Fibroblast of the conjunctiva (primary cell): ENCODE measurements at places on chromosomes 3 and 15.

- DNase-seq: no peak
Observed at GRCh38 chr3:122247087-122247824, 63.8 kb downstream of the CASR start.

GRCh38 chr3:159977295-159977694 lies 11.3 kb upstream of the IL12A start:
- no peak for DNase-seq

GRCh38 chr3:188937389-188937788 lies 234.4 kb upstream of the TPRG1 start:
- DNase-seq: no peak

DNA sequence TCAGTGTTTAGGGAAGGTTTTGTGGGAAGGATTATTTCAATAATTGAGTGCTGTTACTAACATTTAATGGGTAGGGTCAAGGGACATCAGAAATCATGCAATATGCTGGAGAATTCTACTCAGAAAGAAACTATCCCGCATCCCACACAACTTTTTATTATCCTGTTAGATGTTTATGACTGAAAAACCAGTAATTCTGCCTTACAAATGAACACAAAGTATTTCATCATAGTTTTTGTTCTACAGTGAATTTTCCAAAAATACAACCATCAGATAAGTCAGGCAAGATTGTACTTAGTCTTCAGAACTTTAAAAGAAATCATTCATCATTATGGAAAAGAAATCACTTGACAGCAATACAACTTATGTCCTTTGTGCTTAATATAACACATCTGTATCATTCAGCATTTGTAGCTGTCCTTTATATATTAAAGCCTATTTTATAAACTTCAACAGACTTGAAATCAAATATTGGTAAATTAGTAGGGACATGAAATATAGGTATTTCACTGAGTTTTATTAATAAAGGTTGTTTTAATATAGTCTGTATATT lies 61.9 kb downstream of the TRPM7 start:
- DNase-seq: peak; percentile 5

- DNase-seq: no peak
Observed at GRCh38 chr3:46168583-46169345, 39.3 kb downstream of the CCR1 start.

- DNase-seq: no peak
Observed at GRCh38 chr3:169323578-169324451, 339.7 kb downstream of the MECOM start.

- no peak for DNase-seq
Observed at GRCh38 chr3:135967867-135968266, 2.3 kb downstream of the PPP2R3A start.

- DNase-seq: no peak
Observed at GRCh38 chr15:60395276-60396011, 2.3 kb downstream of the ANXA2 start.

DNA sequence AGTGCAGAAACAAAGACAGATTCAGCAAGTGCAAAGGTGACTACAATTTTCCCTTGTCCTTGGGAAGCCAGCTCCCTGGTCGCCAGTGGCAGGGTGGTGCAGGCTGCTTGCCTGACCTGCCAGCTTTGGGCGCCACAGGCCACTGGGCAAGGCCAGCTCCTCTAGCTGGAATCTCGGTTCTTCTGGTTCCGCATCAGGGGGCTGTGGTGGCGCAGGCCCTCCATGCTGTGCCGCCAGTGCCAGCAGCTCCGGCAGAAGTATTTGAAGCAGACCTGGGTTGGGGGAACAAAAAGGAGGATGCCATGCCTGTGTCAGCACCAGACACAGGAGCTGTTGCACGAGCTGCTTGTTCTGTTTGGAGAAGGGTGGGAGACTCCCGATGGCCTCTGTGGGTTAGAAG lies 4.2 kb upstream of the RPS17 start:
- DNase-seq: no peak

DNA sequence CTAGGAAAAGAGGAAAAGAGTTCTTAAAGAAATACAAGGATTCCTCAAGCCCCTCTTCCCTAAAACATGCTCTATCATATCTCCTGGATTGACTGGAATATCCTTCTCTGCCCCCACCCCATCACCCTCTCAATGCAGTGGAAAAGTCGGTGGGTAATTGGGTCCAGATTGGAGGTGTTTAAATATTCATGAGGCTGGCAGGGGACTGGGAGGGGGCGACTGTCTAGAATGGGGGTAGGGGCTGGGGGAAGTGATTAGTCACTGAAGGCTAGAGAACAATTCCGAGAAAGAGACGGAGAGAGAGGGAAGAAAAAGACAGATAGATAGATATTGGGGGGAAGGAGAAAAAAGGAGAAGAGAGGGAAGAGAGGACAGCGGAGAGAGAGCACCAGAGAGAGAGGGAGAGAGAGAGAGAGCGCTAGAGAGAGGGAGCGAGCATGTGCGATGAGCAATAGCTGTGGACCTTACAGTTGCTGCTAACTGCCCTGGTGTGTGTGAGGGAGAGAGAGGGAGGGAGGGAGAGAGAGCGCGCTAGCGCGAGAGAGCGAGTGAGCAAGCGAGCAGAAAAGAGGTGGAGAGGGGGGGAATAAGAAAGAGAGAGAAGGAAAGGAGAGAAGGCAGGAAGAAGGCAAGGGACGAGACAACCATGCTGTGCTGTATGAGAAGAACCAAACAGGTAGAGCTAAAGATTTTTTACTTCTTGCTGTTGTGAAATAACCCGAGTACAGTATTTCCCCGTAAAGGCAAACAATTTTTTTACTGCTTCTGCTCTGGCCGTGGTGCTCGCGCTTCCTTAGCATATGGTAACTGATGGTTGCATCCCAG lies at the start of gene GAP43:
GAP43 (plus strand) TSS at position 467 of the 825 bp plus-strand sequence; CDS start at position 647, 180 bp downstream.
- peak; percentile 51 for DNase-seq

- no peak for DNase-seq
Observed at GRCh38 chr3:66478960-66479359, 21.9 kb downstream of the LRIG1 start.

DNA sequence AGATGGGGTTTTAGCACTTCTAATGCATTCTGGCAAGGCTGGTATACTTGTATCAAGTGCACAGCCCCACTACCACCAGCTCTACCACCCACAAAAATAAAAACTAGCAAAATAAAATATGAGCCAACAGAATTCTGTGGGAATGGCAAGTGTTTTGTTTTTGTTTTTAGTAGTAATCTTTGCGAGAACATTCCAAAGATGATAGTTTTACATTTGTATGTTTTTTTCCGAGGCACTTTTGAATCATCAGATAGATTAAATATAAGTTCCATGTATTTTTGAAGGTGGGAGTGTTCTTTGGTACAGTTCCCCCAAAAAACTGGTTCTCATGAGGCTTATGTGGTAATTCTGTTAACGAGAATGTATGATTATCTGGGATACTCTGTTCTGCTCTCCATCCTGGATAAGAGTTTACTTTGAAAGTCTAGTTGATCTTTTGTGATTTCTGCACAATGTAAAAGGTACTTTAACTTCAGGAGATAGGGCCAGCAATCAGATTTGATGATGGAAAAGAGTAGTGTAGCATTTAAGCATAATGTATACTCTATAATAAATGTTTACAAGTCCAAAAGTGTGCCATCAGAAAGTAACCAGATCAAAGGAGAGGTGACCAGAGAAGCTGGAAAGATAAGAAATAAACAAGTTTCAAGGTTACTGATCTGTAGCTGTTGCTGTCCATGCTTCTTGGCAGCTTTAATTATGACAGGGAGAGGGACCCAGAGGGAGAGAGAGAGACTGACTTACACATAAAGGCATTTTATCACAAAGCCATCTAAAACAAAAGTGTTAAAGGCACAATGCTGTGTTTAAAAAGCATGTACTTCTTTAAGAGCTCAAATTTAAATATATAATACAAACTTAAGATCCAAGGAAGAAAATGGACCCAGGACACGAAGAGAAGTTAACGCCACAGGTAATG lies 130.9 kb downstream of the PGPEP1L start:
- no peak for DNase-seq

- DNase-seq: no peak
Observed at GRCh38 chr3:170757038-170757437, 113.0 kb downstream of the RPL22L1 start.

GRCh38 chr15:100768501-100768931 lies 111.1 kb upstream of the ALDH1A3 start:
- no peak for DNase-seq

DNA sequence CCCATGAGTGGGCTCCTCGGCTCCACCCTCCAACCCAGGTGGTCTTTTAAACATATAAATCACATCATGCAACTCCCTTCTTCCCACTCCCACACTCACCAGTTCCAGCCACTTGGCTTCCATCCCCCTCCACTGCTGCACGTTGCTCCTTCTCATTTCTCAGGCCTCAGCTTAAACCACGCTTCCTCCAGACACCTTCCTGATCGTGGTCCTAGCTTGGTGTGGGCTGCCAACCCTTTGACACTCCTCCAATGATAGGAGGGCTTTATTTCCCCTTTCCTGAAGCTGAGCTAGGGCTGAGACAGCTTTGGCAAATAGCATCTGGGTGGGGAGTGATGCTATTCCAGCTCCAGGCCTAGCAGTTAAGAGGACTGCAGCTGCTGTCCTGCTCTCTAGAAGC lies 130.1 kb downstream of the SRGAP3 start:
- no peak for DNase-seq

- no peak for DNase-seq
Observed at GRCh38 chr3:73114711-73115110, 53.3 kb downstream of the EBLN2 start.

GRCh38 chr3:43503067-43503728 lies 118.6 kb downstream of the ANO10 start:
- no peak for DNase-seq

GRCh38 chr3:129233538-129233937 lies 15.9 kb upstream of the COPG1 start:
- DNase-seq: no peak
